Globus pallidus (tissue), 1 donor: ENCODE measurements at places on chromosomes 4 and X.

DNA sequence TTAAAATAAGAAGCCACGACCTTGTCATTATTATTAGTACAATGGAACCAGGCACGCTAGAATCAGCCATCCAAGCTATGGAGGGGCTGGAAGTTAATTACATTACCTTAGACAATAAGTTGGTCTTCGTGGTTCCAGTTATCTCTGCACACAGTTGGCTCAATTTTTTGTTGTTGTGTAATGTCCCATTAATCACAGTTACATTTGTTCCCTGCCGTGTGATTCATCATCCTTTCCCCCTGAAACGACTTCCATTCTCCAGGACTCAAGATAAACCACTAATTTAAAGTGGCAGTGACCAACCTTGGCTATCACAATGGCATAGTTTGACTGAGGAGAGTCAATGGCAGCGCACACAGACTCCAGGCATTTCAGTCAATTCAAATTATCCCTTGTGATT lies 905.0 kb downstream of the RAB28 start:
- no peak for DNase-seq

DNA sequence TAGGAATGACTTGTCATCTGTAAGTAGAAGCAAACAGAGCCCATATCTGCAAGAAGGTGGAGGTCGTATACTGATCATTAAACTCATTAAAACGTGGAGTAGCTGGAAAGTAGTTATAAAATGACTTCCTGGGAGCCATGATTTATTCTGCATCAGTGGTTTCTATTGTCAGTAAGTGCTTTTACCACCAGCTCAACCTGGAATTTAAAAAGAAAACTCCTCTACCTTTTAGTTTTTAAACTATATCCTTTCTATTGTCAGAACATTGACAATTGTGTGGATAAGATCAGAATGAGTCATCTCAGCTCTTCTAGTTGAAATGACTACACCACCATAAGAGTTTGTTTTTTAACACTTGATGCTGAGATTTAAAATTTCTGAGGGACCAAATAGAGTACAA lies 651.2 kb upstream of the GALNT7 start:
- DNase-seq, result no peak

GRCh38 chr4:19947349-19947748 lies 304.4 kb upstream of the SLIT2 start:
- DNase-seq, result no peak

GRCh38 chrX:72131317-72132294 lies at the start of gene RTL5:
Gene RTL5 (minus strand): TSS chrX:72131915.
- peak; percentile 83 for DNase-seq

DNA sequence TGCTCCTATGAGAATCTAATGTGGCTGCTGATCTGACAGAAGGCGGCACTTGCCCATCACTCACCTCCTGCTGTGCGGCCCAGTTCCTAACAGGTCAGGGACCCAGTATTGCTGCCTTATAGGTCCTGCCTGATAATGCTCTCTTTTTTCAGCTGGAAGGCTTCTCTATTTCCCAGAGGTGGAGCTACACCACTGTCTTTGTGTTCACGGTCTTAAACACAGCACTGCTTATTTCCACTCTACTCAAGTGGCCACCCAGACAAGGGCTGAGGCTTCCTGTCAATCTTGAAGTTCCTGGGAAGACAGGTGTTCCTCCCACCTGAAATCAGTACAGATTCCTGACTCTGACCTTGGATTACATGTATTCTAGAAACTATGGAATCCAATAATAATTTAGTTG lies 270.6 kb downstream of the NR3C2 start:
- no peak for DNase-seq

DNA sequence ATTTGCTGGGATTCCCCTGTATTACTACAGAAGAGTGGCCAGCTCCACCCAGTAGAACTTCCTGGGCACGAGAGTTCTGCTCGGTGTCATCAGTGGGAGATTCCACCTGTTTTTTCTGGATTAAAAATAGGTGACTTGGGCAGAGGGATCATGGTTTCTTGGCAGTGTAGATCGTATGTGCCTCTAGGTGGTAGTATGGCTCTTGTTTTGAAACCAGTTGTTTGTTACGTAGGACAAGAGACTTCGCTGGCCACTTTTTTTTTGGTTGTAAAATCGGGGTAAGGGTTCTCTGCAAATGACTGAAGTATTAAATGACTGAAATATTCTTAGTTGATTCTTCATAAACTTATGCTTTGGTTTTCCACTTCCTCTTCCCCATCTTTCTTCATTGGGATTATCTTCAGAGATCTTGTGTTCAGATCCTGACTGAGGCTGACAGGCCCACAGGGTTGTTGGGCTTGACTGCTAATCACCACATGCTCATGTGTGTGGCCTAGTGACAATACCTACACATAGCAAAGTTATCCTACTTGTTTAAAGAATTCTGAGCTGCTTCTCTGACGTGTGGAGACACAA lies 43.8 kb upstream of the WDR1 start:
- peak; percentile 20 for DNase-seq

DNA sequence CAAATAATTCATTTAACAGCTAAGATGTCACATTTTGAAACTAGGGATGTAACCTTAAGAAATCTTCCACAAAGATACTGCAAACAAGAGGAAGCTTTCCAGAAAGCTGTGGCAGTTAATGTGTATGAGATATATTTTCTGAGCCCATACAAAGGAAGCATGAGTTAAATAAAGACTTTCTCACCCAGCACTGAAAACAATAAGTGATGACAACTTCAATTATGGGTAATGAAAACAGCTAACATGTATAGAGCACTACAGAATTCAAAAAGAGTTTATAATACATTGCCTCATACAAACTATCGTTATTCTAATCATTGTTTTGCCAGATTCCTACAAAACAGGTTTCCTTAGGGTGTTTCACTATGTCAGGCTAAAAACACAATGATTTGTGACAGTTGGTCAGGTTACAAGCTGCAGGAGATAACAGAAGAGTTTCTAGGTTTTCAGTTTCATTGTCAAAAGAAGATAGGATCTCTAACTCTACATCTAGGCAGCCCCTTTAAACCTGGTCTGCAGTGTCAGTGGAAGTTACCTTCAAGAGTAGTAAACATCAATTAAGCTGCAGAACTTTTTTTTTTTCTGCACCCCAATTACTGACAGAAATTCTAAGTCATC lies 618.1 kb upstream of the ADGRL3 start:
- DNase-seq, result no peak

GRCh38 chr4:138788267-138788790 lies 227.3 kb upstream of the NOCT start:
- no peak for DNase-seq

GRCh38 chr4:126794363-126794762 lies 838.4 kb upstream of the INTU start:
- no peak for DNase-seq

DNA sequence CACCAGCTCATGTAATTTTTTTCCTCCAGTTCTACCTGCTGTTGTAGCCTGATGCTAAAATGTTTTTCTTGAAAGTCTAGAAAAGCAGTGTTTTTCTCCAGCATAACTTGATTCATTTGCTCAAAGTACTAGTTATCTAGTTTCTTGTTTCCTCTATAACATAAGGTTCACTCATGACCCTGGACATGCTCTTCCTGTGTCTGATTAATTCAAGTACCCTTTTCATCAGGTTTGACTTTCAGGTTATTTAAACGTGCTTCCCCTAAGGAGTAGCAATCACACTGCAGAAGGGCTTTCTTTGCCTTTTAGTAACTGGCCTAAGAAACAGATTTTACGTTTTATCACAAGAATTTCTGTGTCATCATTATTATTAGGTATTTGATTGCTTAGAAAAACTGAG lies 66.8 kb upstream of the EGFL6 start:
- no peak for DNase-seq

DNA sequence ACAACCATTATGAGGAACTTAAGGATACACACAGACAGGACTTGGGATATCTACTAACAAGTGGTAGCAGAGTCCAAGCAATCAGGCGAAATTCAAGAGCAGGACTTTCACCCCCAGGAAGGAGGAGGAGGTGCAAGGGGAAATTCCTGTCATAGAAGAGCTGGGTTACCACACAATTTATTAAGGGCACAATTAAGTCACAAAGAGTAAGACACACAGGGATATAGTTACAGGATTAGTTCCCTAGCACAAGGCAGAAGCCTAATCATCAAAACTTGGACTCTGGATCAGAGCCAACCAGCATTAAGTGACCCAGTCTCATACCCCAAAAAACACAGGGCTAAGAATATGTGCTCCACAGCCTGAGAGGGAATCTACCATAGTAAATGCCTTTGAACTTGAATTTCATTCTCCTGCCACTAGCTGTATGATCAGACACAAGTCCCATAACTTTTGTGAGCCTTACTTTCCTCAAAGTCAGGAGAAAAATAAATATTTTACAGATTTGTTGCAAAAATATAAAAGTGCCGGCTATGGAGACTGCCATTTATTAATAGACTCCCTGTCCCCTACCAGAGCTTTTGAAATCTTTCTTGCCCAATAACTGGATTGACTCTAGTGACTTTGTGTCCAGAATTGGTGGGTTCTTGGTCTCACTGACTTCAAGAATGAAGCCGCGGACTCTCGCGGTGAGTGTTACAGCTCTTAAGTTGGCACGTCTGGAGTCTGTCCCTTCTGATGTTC lies 87.0 kb downstream of the SYNPO2 start:
- DNase-seq, result no peak

GRCh38 chr4:41930139-41930831 lies 4.9 kb upstream of the TMEM33 start:
- DNase-seq, result peak; percentile 54

- no peak for DNase-seq
These were observed 28.9 kb upstream of the MID1 start for GRCh38 chrX:10649265-10649664.

- DNase-seq, result peak; percentile 34
These were observed 111.5 kb downstream of the AFAP1 start for GRCh38 chr4:7828011-7828720.

DNA sequence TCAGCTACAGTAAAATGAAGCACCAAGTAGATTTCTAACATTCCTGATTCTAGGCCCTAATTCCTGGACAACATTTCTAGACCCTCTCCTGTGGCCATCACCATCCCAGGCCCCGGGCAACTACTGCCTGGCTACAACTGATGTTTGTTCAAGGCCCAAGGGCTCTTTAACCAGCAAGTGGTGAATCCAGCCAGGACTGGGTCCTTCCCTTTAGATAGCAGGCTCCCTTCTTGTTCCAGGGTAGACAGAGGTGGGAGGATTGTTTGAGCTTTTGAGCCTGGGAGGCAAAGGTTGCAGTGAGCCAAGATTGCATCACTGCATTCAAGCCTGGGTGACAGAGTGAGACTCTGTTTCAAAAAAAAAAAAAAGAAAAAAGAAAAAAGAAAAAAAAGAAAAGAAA lies 12.7 kb upstream of the AADAT start:
- no peak for DNase-seq

DNA sequence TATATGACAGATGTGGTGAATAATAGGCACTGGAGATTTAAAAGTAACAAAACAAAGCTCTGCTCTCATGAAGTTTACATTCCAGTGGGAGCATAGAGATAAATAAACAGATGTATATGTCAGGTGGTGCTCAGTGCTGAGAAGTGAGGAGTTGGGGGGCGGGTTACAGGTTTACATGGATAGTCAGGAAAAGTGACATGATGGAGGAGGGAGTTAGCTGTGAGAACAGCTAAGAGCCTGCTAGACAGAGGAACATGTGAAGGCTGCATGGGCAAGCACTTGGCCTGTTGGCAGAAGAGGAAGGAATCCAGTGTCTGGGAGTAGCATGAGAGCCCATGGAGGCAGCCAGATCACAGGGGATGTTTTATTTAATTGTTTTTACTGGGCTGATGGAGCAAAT lies 10.2 kb upstream of the TMEM156 start:
- DNase-seq, result peak; percentile 58

- no peak for DNase-seq
These were observed 216.3 kb upstream of the PCDH18 start for GRCh38 chr4:137748616-137749015.

GRCh38 chrX:64350521-64350920 lies 44.7 kb downstream of the MTMR8 start:
- DNase-seq, result no peak

GRCh38 chrX:119482041-119482440 lies 13.8 kb downstream of the SLC25A5 start:
- no peak for DNase-seq
